ENCODE measurements at places on chromosomes 16 and 17. TPM values are rescaled to one million over a fixed set of nuclear protein-coding genes. Genes with fewer than 3 reads are reported as not detected.

DNA sequence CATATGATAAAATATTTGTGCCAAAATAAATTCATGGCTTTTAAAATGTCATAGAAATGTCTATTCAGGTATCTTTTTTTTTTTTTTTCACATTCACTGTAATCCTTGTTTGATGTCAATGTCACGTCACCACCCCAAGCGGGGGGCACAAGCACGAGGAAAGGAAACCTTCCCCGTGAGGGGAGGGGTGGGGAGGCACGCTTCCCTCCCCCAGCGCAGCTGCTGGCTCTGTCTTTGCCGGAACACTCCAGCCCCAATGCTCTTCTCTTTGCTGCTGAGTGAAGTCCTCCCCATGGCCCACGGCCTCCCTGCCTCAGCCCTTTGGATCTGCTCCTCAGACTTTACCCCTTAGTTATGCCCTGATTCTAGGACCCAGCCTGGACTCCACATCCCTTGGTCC, 1.5 kb downstream of the SLC35G3 start:
- no peak for DNase-seq

GRCh38 chr16:89169778-89170177, 1.8 kb upstream of the CDH15 start:
- DNase-seq: no peak

GRCh38 chr17:43406676-43407645, 8.2 kb downstream of the ARL4D start:
- DNase-seq: no peak

GRCh38 chr16:1420111-1420539, 422 bp downstream of the UQCC4 start:
- DNase-seq: no peak

DNA sequence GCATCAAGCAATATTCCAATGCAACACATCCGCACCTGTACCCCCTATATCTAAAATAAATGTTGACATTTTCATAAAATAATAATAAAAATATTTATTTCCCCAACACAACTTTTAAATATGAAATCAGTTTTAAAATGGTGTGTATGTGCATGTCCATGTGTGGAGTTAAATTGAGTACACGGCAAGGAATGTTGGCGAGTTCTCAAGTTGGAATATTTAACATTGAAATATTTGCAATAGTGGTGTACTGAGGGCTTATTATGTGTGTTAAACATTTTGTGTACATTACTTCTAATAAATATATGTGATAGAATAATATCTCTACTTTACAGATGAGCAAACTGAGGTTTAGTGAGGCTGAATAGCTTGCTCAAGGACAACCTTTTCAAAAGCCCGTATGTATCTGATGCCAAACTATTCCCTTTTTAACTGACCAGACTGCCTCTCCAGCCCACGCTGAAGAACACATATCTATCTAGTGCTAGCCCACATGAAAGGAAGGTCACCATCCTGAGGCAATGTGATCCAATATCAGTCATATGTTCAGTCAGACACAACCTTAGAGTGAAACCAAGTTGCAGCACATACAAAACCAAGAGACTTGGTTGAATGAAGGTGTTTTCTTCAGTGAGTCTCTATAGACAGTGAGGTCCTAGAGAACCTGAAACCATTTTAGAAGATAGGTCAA, 192.2 kb upstream of the CDH11 start:
- DNase-seq: no peak

GRCh38 chr17:67574658-67575293, 143.0 kb upstream of the NOL11 start:
- DNase-seq: no peak

DNA sequence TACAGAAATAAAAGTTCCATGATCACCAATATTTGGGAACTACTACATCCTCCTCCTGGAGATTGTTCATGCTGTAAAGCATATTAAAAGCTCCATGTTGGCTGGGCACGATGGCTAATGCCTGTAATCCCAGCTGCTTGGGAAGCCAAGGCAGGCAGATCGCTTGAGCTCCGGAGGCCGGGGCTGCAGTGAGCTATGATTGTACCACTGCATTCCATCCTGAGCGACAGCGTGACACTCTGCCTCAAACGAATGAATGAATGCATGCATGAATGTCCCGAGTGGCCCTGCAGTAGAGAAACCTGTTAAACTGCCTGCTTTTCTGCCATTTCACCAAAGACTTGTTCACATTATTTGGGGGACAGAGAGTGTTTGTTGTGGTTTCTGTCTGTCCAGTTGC, 15.0 kb downstream of the CNEP1R1 start:
- DNase-seq: no peak

DNA sequence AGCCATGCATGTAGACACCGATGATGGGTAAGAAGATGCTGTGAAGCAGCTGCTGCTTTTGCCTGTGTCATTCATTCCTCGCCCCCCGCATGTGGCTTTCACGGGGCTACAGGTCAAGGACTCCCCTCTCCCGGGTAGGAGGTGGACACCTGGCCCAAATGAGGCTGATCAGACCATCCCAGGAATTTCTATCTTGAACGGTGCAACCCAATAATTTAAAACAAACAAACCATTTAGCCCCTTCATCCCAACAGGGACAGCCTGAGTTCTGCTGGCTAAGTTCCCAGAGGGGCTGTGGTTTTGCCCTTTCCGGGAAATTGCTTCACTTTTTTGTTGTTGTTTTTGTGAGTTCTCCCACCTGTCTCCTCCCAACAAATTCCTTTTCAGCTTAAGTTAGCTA, 137.7 kb upstream of the CDH5 start:
- no peak for DNase-seq

DNA sequence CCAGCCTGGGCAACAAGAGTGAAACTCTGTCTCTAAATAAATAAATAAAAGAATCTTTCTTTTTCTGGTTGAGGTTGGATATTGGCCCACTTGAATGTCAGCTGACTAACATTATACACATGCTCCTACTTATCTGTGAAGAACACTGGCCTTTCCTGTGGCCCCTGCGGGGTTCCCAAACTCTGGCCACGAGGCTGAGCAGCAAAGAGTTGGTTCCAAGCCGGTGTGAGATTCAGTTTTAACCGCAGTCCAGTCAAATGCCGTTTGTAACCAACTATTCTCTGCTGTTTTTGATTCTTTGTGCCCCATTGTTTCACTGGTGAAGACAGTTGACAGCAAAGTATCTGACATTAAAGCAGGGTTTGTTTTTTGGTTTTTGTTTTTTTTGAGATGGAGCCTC, 11.2 kb downstream of the ETV4 start:
- peak; percentile 8 for DNase-seq

DNA sequence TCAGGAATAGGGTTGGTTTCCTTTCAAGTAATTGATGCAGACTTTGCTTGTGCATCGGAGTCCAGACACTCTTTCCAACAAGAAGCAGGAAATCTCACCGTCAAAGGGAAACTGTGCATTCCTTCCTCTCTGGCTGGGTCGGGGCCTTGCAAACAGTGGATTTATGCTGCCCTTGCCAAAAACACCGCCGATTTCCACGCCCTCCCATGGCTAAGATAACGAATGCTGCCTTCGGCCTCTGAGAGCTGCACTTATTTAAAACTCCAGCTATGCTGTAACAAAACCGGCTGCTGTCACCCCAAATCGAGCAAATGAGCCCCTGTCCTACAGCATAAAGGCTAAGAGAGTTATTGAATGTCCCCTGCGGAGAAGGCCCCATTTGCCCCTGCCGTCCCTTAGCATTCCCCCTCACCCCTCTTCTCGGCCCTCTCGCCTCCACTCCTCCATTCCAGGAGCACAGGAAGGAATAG, 275.5 kb upstream of the IRX5 start:
- DNase-seq: peak; percentile 71

GRCh38 chr16:67860589-67861398, 12.1 kb upstream of the EDC4 start:
- no peak for DNase-seq

GRCh38 chr16:27967169-27967568, 96.3 kb downstream of the GSG1L start:
- DNase-seq: peak; percentile 33

DNA sequence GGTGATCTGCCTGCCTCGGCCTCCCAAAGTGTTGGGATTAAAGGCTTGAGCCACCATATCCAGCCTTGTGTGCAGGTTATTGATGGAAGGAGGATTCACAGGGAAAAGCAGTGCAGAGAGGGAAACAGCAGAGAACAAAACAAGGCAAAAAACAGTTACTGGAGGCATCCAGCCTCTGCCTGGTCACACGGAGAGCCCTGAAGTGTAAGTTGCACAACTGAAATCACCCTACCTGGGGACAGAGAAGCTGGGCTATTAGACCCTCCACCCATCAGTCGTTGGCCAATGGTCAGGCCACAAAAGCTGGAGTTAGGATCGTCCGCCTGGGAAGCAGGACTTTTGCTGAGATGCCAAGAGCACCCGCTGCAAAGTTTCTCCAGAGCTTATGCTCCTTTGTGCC, 57.9 kb upstream of the BCO1 start:
- no peak for DNase-seq

The VWA3A gene
- total RNA-seq: 2.6 TPM

The DLX3 gene
- total RNA-seq: 0.69 TPM

The KRT33B gene
- not detected for total RNA-seq

The PRSS21 gene
- total RNA-seq: 17.1 TPM

The TBC1D3K gene
- not detected for total RNA-seq

All from upper lobe of right lung (tissue), 1 donor.